Anterior cingulate cortex (tissue), 58 donors: ENCODE measurements at places on chromosomes 1 and 21.

DNA sequence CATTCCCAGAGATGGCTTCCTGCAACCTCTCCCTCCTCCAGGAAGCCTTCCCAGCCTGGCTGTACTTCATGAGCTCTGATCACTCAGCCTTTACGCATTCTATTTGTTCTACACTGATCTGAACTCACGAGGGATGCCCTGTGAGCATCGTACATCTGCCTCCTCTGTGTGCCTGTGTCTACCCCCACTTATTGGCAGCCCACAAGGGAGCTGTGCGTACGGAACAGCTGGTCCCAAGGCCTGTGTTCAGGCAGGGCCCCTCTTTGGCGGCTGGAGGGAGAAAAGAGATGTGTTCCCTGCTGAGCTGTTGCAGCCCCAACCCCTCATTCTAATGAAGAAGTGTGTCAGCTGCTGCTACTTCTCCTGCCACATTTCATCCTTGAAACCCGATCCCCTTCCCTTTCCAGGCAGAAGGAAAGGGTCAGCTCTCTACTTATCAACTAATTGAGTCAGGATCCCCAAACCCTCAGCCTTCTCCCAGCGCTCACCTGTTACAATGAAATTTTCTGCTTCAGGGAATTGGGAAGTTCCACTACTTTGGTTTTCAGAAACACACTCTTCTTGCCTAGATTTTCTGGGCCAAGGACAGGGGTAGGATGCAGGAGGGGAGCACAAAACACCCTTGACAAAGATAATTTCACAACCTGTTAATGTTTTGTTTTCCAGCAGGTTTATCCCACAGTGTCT, 3.2 kb downstream of the INKA2 start:
- peak; percentile 50 for DNase-seq

DNA sequence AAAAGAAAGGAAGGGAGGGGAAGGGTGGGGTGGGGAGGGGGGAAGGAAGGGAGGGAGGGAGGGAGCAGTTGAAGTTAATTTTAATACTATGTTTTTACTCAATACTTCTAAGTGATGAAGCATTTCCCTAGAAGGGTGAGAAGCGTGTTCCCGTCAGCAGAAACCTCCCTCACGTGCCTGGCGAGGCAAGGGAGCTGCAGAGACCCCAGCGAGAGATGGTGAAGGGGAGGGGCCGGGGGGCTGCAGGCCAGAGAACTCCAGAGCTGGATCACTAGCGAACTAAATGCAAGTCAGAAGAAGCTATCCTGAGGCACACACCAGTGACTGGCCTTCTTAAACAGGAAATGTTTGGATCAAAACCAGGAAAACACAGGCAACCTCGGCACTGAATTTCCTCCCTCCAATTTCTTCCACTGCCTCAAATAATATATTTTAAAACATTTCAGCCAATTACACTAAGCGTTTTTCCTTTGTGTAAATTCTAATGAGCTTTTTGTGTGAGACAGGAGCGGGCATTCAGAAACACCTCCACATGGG, 18.0 kb downstream of the WDR4 start:
- DNase-seq, result no peak

GRCh38 chr1:53992085-53992874, 25.7 kb downstream of the LDLRAD1 start:
- no peak for DNase-seq

DNA sequence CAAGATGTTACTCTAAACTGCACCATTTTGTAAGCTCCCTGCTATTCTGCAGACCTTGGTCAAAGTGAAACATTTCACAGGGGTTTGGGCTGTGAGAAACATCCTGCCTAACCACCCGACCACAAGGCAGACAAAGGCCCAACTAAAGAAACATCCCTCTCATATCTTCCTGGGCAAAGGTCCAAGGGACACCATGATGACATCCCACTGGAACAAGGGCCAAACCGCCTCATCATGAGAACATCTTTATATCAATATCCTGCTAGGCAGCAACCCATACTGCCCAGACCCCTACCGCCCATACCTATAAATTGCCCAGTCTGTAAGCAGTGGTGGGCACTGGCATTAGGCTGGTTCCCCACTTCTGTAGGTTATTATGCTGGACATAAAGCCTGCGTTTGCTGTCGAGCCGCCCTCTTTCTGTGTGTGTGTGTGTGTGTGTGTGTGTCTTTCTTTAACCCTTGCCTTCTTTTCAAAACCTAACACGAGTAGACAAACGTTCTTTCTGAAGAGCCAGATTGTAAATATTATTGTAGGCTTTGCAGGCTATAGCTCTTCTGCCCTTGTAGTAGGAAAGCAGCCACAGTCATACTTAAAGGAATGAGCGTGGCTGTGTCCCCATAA, 1.0 kb upstream of the PPIE start:
- no peak for DNase-seq

DNA sequence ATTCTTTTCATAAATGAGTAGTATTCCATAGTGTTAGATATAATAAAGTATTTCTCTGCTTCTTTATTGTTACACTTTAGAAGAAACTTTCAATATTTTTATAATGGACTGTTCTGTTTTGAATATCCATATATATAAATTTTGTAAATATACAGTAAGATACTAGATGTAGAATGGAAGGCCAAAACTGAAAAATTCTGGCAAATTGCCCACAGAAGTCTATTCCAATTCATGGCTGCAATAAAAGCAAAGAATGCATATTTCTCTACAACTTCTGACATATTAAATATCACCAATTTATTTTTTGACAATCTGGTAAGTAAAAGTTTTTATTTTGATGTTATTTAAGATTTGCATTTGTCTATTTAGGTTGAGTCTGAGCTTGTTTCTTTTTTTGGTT, 532.5 kb downstream of the NCAM2 start:
- DNase-seq, result no peak

DNA sequence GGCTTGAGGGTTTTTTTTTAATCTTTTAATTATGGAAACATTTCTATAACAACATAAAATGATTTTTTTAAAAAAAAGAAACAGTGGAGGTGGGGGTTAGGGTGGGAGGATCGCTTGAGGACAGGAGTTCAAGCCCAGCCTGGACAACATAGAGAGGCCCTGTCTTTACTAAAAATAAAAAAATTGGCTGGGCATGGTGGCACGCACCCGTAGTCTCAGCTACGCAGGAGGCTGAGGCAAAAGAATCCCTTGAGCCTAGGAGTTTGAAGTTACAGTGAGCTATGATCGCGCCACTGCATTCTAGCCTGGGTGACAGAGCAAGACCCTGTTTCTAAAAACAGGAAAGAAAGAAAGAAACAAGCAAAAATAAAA, 32.2 kb upstream of the RNF11 start:
- no peak for DNase-seq

DNA sequence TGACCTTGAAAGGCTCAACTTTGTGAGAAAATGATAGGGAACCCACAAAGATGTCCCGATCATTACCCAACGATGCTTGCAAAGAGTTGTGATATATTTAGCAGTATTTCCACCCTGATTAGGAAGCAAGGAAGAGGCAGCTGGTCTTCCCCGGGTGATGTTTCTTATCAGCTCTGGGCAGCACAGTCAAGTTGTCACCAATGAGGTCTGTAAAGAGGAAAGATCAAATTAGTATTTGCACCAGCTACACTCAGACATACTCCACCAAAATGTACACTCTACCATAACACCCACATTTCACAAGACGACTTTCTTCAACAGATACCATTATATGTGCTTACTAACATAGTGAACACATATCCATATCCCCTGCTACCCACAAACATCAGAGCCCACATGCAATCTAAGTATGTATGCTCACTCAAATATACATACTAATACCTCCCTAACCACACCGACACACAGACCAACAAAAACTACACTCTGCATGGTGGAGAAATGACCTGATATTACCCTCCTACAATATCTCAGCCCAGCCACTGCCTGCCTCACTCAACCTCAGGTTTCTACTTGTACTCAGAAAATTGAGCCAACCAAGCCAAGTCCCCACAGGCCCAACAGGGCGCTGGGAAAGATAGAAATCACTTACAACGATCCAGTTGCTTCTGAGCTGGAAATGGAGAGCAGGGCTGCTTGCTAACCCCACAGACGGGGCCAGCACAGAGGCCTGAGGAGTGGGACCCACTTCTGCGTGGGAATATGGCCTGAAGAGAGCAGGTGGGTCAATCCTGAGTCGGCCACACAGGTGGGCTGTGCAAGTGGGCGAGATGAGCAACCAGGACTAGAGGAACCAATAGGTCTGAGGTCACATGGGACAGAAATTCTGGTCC, 4.6 kb upstream of the BTG2 start:
- DNase-seq, result no peak

DNA sequence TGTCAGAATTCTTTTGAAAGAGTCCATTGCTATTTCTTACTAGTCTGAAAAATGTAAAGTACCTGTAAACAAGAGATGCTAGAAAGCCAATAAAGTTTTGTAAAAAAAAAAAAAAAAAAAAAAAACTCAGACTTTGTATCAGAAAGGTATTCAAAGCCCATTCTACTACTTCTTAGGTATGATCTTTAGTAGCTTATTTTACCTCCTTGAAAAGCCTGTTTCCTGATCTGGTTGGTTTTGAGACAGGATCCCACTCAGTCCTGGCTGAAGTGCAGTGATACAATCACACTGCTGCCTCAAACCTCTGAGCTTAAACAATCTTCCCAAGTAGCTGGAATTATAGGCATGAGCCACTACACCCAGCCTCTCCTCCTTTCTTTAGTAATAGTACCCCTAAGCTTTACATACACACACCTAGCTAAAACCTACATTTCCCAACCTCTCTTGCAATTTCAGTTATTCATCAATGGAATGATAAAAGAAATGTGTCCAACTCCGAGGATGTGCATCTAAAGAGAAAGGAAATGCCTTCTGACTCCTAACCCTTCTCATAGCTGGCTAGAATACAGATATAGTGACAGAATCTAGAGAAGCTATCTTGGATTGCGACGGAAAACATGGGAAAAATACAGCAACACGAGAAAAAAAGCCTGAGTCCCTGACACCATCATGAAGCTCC, 30.6 kb downstream of the EPS15 start:
- DNase-seq, result no peak

GRCh38 chr1:213983493-213984386, 4.0 kb upstream of the PROX1 start:
- DNase-seq, result no peak

DNA sequence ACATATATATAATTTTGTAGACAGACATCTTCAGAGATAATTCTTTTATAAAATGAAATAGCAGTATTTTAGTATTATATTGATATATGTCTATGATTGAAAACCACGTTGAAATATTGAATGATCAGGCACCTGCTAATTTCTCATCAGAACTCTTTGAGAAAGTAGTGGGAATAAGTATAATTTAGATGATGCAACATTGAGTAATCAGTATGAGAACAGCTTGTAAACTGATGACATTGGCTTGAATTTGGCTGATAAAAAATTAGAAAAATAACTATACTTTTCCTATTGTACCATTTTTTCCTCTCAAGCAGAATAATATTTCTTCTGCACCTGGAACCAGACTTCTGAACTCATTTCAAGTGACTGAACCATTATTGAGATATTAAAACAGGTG, 1316.8 kb downstream of the NCAM2 start:
- no peak for DNase-seq

GRCh38 chr1:100039591-100039990, 69.8 kb downstream of the SLC35A3 start:
- no peak for DNase-seq

GRCh38 chr1:110375490-110375889, 15.3 kb downstream of the SLC16A4 start:
- no peak for DNase-seq

GRCh38 chr21:16496609-16497008, 766.8 kb downstream of the USP25 start:
- no peak for DNase-seq

DNA sequence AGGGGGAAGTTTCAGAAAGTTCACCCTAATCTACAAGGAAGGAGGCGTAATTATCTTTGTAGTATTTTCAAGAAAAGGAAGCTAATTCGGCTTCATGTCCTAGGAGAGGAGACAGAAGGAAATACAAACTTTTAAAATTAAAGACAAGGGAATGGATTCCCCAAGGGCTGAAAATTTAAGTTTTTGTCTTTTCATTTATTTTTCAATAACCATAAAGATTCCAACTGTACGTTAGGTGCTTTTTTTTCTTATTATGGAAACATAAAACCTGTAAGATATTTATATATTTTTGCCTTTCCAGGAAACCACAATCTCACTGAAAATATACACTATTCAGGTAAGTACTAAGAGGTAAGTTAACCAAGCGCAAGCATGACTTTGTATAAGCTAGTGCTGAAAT, at the start of gene OR2M3:
Gene OR2M3, plus strand, starts transcription at position 301 of the 400 bp plus-strand sequence. CDS start 5,803 bp downstream, outside the sequence.
- DNase-seq, result no peak

DNA sequence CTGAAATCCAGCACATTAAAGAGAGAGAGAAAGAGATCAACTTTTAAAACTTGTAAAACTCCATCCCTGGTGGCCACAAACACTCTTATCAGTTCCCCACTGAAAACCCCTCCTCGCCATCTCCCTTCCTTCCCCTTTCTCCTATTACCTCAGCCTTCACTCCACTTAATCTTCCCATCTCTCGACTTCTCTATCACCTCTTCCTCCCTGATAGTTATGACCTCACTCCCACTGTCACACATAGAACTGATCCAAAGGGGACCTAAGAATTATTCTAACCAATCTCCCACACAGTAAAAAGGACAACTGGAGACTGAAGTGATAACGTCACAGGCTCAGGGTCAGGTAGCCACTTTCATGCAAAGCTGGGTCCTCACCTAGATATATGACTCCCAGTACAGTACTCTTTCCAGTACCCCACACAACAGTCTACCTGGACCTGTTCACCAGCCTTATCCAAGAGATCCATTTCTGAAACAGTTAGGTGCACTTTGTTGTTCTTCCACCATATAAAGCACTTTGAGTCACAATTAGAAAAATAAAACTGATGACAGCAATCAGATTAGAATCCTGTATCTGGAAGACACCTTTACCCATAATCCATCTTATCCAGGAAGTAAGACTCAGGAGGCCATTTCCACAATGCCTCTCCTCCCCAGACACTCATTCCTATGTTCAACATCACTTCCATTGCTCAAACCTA, 324.8 kb downstream of the SMYD3 start:
- no peak for DNase-seq

GRCh38 chr1:229203030-229203751, 67.7 kb upstream of the RAB4A start:
- DNase-seq, result no peak

- no peak for DNase-seq
These were observed 332.2 kb upstream of the USP24 start for GRCh38 chr1:55547405-55547804.

GRCh38 chr1:67939186-67939743, 106.0 kb upstream of the GNG12 start:
- DNase-seq, result no peak

DNA sequence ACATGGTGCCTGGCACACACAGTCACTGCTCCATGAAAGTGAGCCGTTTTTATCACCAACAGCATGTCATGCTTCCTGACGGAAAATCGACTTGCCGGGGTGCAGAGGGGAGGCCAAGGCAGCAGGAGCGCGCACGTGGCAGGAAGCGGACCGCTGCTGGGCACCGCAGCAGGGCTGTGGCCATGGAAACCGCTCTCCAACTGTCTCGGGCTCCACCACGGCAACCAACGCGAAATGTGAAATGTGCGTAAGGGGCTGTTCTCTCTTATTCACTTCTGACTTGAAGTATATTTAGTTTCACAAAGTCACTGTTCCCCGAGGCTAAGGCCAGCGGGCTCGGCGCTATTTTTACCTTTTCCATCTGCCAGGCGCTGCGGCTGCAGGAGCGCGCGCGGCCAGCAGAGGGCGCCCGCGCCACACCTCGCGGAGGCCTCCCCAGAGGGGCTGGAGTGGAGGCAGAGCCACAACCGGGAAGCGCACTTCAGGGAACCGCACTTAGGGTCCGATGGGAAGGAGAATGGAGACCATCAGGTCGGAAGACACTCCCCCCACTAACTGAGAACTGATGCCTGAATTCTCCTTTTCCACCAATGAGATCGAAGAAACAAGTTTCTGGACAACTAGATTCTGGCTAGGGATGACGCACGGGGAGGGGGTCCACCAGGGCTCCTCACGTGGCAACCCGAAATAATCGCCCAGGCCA, 19.7 kb downstream of the RCC2 start:
- peak; percentile 54 for DNase-seq
